Calu3 (cell line): ENCODE measurements at places on chromosomes 11 and 22.

- H3K36me3 ChIP-seq: peaks cover 10% of the 10 kb centered on the region
- H3K4me3 ChIP-seq: no peak overlapping the region
- H3K4me1 ChIP-seq: peaks cover 17% of the 10 kb centered on the region
- H3K27ac ChIP-seq: peak overlapping the region; percentile 53
- peaks cover 7% of the 10 kb centered on the region for H3K27me3 ChIP-seq
- DNase-seq: peak; percentile 47
Measured at GRCh38 chr11:114197799-114198500, 98.2 kb upstream of the NNMT start.

- no peaks in the 10 kb centered on the region for H3K4me1 ChIP-seq
- no peak for DNase-seq
- no peak overlapping the region for H3K27ac ChIP-seq
- H3K36me3 ChIP-seq: no peaks in the 10 kb centered on the region
- H3K27me3 ChIP-seq: no peaks in the 10 kb centered on the region
Measured at GRCh38 chr11:106152824-106153223, 75.4 kb downstream of the AASDHPPT start.

- H3K27ac ChIP-seq: no peak overlapping the region
- H3K4me1 ChIP-seq: no peaks in the 10 kb centered on the region
- no peak overlapping the region for H3K4me3 ChIP-seq
- no peak for DNase-seq
- H3K36me3 ChIP-seq: no peaks in the 10 kb centered on the region
Measured at GRCh38 chr11:105588001-105588400, 21.9 kb upstream of the GRIA4 start.

GRCh38 chr11:11776714-11777113 lies 65.1 kb upstream of the USP47 start:
- no peaks in the 10 kb centered on the region for H3K4me1 ChIP-seq
- no peak overlapping the region for H3K4me3 ChIP-seq
- H3K27ac ChIP-seq: no peak overlapping the region
- DNase-seq: no peak
- peaks cover 98% of the 10 kb centered on the region for H3K27me3 ChIP-seq
